ENCODE measurements at places on chromosomes 7 and 10.

GRCh38 chr10:70753841-70754621 lies 31.1 kb downstream of the TBATA start:
- no peak for DNase-seq

DNA sequence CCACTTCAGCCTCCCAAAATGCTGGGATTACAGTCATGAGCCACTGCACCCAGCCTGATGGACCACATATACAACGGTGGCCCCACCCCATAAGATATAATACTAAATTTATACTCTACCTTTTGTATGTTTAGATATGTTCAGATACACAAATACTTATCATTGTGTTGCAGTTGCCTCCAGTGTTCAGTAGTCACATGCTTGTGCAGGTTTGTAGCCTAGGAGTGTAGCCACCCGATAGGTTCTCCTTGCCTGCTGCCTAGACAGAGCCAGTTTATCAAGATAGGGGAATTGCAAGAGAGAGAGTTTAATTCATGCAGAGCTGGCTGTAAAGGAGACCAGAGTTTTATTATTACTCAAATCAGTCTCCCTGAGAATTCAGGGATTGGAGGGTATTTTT lies 9.6 kb downstream of the CCL24 start:
- DNase-seq, result no peak

DNA sequence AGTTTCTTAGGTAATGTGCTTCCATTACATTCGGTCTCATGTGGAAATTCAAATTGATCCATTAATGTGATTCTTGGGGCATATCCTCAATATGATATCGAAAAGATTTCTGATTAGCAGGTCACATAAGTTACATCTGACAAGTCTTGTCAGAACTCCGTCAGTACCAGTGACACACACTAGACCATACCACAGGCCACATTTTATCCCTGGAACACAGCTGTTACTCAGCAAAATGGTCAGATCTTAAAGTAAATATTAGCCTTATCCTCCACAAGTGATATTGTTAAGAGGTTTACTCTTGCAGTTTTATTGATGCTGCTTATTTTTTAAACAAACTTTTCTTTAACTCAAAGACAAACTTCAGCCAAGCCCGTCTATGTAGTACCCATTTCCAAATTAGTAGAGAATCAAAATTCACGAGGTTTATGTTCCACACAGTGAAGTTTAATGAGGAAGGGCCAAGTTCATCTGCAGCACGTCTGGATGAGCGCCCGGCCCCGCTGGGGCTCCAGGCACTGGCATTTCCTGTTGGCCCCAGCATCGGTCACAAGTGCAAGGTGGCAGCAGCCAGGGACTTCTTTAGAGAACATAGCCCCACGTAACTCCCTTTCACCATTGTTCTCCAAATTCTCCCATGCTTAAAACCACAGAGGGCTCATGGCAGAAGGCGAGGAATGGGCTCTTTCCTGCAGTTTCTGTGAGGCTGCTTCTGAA lies 132.2 kb downstream of the VIPR2 start:
- no peak for DNase-seq

- DNase-seq, result no peak
Observed at GRCh38 chr10:71366690-71367089, 30.0 kb upstream of the CDH23 start.

- no peak for DNase-seq
Observed at GRCh38 chr7:98509836-98510235, 107.2 kb upstream of the NPTX2 start.

Measured in spinal cord (tissue), 10 donors.